ENCODE measurements at places on chromosomes 6 and 20. TPM values are rescaled to one million over a fixed set of nuclear protein-coding genes. Genes with fewer than 3 reads are reported as not detected.

The MUCL3 gene
- not detected for total RNA-seq

The SPDEF gene
- total RNA-seq = under 0.01 TPM

The TREM2 gene
- total RNA-seq = under 0.01 TPM

The OPRM1 gene
- not detected for total RNA-seq

The RIMS1 gene
- 3.9 TPM for total RNA-seq

The SGK2 gene
- total RNA-seq = 0.26 TPM

The CTNNBL1 gene
- 28.5 TPM for total RNA-seq

The HLA-DRB1 gene
- total RNA-seq = under 0.01 TPM
